Activated T-helper 1 cell treated with anti-CD3 and anti-CD28 coated beads, Interleukin-2, amount 50 U/mL, for 16 hours (primary cell): ENCODE measurements at places on chromosomes 1 and 21.

DNA sequence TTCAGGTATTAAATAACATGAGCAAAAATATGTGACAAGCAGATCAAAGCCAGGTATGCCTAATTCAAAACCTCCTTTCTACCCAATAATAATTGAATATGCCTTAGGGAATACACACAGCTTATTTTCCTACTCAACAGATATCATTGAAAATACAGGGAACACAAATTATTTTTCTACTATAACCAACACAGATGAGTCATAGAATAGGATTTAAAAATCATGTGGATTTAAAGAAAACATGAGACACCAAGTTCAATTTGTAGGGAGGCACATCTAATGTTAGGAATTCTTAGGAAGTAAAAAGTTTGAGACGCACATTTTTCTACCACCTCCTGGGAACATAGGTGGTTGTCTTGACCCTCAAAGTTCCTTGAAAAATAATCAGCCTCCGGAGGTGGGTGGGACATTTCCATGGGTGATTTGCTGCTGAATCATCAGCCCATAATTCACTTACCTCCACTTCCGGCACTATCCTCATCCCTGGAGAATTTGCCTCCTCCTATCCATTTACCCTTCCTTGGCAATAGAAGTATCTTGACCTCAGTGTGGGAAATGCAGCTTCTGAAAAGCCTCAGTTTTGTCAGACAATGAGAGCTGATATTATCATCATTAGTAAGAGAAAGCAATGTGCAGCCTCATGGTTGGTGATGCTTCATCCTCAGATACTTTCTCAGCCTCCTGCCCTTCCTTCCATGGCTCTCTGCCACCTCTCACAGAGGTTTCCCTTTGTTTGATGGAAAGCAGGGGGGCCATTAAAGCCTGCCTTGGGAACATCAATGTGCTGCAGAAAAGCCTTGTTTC lies 33.5 kb upstream of the RGS4 start:
- DNase-seq, result no peak

DNA sequence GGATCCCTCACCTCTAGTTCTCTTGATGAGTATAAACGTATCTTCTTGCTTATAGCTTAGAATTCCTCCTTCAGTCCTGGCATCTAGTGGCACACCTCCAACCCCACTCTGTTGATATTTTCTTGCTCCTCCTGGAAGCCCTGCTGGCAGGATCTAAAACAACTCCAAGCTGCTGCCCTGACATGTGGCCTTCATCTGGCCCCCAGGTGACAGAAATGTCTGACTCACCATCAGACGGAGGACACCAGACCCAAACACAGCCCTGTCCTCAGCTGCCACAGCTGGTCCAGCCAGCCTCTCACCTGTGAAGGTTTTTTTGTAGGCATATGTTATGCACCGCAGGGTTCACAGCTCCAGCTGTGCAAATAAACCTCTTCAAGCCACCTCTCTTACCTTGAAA lies 53.4 kb downstream of the KRTAP19-8 start:
- no peak for DNase-seq

- no peak for DNase-seq
Measured at GRCh38 chr21:27796106-27796505, 829.2 kb upstream of the ADAMTS5 start.

DNA sequence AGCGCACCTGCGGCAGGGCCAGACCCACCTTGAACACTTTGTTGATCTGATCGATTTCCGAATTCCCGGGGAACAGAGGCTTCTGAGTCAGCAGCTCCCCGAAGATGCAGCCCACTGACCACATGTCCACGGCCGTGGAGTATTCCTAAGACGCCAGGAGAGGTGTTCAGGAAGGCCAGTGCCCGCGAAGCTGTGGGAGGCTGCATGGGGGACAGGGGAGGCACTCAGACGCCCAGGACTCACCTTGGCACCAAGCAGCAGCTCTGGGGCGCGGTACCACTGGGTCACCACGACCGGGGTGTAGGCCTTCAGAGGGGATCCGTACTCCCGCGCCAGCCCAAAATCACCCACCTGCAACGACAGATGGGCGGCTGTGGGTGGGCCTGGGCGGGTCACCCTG lies 11.2 kb upstream of the SLC35E2B start:
- no peak for DNase-seq

GRCh38 chr1:103250441-103250861 lies 142.1 kb upstream of the COL11A1 start:
- no peak for DNase-seq

DNA sequence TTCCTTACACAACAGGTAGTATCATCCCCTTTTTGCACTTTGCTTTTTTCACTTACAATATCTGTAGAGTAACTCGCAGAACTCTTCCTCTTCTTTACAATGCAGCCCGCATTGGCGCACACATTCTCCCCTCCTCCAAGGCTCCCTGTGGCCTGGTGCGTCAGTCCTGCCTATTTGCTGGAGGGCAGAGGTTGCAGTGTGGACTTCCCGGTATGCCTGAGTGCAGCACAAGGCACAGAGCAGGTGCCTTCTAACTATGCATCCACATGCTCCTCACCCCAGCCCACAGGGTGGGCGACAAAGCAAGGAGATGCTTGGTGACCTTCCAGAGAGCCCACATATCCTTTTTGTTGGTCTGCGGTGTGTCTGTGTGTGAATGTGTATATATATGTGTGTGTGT lies 53.3 kb downstream of the ARHGEF11 start:
- no peak for DNase-seq

- DNase-seq, result no peak
Measured at GRCh38 chr1:29875557-29876028, 639.3 kb downstream of the PTPRU start.

- no peak for DNase-seq
Measured at GRCh38 chr1:248828845-248829244, 3.1 kb upstream of the SH3BP5L start.

GRCh38 chr1:26376050-26376449 lies 3.5 kb upstream of the ZNF683 start:
- DNase-seq, result no peak

DNA sequence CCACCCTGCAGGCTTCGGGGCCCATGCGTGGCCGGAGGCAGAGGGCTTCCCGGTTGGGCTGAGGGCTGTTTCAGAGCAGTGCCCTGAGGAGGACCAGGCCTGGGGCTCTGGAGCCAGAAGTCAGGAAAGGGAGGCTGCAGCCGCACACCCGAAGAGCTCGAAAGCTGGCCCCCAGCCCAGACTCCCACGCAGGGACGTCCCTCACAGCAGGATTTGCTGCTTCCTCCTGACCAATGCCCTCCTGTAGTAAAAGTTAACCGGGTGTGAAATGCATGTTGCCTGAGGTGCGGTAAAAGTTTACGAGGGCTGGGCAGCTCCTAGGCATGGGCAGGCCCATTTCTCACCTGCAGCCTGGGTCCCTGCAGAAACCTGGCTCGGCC lies 101.5 kb upstream of the ARHGEF16 start:
- DNase-seq, result no peak

GRCh38 chr1:17280894-17281293 lies 27.1 kb upstream of the PADI4 start:
- DNase-seq, result no peak

DNA sequence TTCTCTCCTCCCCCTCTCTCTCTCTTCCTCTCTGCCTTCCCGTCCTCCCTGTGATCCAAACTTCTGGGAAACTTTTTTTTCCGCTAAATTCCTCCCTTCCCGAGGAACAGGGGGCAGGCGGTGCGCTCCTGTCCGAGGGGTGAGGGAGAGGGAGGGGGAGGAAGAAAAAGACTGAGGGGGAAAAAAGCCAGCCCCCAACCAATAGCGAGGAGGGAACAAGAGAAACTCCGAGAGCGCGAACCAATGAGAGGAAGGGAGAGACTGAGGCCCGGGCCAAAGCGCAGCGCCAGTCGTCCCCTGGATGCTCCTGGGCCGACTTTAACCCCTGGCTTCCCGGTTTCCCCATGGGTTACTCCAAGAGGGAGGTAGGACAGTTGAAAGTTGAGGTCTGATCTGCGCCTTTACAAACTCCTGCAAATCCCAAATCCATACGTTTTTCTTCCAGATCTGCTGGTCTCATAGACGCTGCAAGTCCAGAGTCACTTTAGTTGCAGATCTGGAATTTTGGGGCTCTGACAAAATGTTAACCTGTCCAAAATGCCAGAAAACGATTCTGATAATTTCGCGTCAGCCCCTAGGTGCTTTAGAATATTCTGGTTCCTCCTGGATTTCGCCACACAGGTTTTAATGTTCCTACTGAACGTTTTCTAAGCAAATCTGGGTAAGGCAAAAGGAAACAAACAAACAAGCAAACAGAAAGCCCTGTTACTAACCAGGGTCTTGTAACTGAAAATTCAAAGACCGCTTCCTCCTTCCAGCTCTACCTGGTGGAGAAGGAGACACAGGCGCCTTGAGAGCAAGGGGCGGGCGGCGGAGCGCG lies at the start of gene TBX15:
Gene TBX15, minus strand, starts transcription at position 158 of the 820 bp plus-strand sequence. CDS start 548 bp downstream, outside the sequence.
- no peak for DNase-seq

DNA sequence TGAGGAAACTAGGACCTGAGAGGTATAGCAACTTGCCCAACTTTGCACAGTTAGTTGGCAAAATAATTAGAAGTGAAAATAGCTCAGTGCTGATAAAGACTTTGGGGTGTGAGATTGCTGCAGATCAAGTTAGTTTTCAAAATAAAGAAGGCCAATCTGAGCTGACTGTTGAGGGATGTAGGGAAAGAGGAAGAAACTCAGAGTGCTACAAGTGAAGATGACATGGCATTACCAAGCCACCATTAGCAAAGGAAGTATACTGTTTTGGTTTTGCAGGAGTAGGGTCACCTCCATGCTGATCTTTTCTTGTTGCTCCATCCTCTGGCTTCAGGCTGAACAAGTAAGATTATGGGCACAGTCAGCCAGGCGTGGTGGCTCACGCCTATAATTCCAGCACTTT lies 78.7 kb upstream of the ADAM30 start:
- DNase-seq, result no peak

DNA sequence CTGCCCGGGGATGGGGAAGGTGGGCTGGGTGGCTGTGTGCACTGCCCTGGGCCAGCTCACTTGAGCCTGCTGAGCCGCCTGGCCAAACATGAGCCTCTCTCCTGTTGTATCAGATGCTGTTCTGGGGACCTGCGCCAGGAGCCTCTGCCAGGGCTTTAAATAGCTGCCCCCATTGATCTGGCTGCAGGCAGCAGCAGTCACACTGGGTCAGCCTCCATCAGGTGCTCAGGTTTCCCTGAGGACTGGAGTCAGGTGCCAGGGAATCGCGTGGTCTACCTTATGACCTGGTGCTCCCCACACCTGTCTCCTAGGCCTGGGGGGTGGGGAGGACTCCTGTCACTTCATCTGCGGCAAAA lies 700 bp upstream of the CCDC28B start:
- DNase-seq, result no peak

DNA sequence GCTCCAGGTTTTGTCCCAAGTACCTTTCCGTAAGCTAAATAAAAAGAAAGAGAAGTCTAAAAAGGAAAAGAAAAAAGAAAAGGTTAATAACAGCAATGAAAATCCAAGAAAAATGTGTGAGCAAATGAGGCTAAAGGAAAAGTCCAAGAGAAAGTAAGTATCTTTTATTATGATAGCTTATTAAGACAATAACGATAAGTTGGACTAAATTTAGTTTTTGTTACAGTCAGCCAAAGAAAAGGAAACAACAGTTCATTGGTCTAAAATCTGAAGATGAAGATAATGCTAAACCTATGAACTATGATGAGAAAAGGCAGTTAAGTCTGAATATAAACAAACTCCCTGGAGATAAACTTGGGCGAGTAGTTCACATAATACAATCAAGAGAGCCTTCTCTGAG lies 31.5 kb downstream of the BRDT start:
- DNase-seq, result no peak

GRCh38 chr1:43893006-43893405 lies 40.6 kb upstream of the ARTN start:
- no peak for DNase-seq

- no peak for DNase-seq
Measured at GRCh38 chr1:39268112-39268581, 63.7 kb downstream of the MACF1 start.

- DNase-seq, result no peak
Measured at GRCh38 chr1:233364695-233365539, 37.4 kb downstream of the MAP3K21 start.

DNA sequence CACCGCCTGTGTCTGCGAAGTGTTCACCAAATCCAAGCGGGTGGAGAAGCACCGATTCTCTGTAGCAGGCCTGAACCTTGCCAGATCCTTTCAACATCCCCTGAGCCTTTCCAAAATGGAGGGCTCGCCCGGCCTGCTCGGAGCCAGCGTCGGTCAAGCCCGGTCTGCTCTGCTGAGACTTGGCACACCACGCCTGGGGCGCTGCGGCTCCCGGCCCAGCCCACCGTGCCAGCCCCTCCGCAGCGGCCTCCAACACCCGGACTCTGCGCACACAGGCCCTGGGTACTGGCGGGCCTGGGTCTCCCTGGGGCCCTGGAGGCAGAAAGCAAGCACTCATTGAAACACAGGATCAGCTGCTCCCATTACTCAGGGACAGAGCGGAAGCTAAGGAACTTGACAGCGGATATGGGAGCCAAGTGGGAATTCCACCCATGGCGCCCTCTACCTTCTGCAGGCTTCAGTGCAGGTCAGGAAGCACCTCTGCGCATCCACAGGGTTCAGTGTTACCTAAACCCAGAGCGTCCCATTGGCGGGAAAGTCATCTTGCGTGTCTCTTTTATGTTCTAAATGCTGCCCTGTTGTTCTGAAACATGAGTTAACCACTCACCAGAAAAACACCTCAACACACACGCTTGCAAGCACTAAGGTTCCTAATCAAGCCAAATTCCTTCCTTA lies 159.9 kb downstream of the ZBTB18 start:
- DNase-seq, result no peak

- no peak for DNase-seq
Measured at GRCh38 chr21:34996304-34997101, 52.6 kb downstream of the RUNX1 start.

DNA sequence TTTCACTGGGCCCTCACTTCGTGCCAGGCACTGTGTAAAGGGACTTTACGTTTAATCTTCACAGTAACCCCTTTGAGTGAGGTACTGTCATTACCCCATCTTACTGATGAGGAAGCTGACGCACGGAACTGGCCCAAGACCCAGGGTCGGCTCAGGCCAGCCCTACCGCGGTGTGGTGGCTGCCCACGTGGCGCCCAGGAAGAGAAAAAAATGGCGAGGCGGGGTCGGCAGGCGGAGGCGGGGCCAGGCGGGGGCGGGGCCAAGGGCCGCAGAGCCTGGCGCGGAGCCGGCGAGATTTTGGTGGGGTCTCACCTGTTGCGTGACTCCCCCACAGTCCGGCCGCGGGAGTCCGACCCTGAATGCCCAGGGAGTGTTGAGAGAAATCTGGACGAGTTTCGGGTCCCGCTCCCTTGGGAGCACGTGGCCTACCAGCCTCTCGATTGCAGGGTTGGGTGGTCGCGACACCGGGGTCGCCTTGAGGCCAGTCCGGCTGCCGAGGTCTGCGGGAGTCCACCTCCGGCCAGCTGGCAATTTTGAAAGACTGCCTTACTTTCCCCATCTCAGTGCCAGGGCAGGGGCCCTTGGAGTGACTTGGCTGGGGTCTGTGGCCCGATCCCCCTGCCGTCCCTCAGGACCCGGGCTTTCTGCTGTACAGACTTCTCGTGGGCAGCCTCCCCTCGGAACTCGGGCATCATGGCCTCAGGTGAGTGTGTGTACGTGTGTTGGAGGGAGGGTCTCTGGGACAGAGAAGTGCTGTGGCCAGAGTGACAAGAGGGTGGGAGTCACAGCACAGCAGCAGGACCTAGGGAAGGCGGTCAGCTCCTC lies at the start of the genes AMPD2 and GNAT2:
Gene AMPD2, plus strand, starts transcription at position 262 of the 825 bp plus-strand sequence. CDS start 1,339 bp downstream, outside the sequence.
Gene GNAT2, minus strand, starts transcription at position 41 of the 825 bp plus-strand sequence. CDS start 6,746 bp downstream, outside the sequence.
- DNase-seq, result peak; percentile 64
